ENCODE measurements at places on chromosomes 5 and 9.

DNA sequence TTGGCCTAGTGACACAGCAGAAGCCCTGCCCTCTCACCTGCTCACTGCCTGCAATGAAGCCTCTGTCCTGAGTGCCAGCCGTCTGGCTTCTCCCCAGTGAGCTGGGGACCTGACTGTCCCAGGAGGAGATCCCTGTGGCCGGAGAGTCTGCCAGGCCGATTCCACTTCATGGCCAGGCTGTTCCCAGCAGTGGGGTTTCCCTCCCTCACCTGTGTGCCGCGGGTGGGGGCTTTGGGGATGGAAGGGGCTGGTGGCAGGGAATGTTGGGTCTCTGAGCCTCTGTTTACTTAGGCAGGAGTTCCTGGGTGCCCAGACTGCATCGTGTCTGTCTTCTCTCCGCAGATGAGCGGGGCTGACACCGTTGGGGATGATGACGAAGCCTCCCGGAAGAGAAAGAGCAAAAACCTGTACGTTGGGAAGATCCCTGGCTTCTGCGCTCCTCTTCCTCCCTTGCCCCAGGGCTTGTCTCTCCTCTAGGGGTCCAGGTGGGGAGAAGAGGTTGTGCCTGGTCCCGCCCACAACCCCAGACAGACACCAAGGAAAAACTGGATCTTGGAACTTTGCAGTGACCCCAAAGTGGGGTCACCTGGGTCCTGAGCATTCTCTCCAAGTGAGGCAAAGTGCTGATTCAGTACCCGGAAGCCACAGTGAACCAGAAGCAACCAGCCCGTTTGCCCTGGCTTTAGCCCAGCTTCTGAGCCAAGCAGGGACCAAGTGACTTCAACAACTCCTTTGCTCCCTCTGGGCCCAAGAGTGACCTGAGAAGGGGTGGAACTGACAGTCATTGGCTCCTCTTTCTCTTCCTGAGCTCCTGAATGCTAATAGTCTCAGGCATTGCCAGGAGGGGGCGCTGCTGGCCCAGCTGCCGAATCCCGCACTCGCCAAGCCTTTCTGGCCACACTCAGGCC is 127.7 kb downstream of the RGS3 start:
- peak; percentile 53 for DNase-seq

GRCh38 chr9:81886665-81887064 is 41.6 kb upstream of the SPATA31D4 start:
- DNase-seq: no peak

- no peak for DNase-seq
Measured at GRCh38 chr9:108413809-108414208, 442.0 kb downstream of the ACTL7B start.

GRCh38 chr5:159415301-159415937 is 85.1 kb upstream of the IL12B start:
- DNase-seq: no peak

DNA sequence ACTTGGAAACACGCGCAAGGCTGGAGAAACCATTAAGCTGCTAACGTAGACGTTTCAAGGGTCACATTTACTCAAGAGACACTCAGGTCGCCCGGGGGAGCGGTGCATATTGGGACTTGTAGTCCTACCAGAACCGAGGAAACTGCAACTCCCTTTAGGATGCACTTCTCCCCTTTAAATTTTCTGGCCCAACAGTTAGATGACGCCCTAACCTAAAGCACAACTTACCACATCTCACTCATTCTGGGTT is 384 bp upstream of the DMXL1 start:
- no peak for DNase-seq

All from CD4-positive, alpha-beta T cell treated with Interferon gamma for 1 hour (primary cell).